Right renal cortex interstitium (tissue), 3 donors: ENCODE measurements at places on chromosomes 11 and 22.

- DNase-seq, result no peak
These were observed 5.2 kb downstream of the ACP2 start for GRCh38 chr11:47243454-47243853.

DNA sequence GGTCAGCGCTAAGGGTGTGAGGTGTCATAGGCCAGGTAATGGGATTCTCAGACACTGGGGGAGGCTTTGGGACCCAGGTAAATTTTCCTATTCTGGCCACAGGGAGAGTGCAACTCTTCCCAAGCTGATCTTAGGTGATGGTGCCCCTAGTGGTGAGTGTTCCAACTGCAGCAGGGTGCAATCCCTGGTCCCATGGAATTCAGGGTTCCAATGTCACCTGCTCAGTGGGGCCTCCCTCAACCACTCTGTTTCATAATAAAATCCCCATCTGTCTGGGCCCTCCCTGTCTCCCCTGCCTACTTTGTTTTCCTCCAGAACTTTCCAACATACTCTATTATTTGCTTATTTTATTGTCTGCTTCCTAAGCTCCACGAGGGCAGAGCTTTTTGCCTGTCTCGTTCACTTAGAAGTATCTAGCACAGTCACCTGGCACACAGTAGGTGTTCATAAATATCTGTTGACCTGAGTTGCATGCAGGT, 2.9 kb upstream of the SGSM1 start:
- DNase-seq, result no peak

DNA sequence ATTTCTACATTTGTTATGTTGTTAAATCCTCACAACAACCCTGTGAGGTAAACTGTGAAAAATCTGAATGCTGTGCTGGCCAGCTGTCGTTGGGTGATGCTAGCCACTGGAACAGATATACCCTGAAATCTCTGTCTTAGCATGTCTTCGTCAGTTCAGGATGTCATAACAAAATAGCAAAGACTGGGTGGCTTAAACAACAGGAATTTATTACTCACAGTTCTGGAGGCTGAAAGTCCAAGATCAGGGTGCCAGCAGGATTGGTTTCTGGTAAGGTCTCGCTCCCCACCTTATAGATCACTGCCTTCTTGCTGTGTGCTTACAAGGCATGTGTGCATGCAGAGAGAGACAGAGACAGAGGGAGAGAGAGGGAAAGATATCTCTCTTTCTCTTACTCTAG, 211.7 kb downstream of the C11orf91 start:
- DNase-seq, result no peak

DNA sequence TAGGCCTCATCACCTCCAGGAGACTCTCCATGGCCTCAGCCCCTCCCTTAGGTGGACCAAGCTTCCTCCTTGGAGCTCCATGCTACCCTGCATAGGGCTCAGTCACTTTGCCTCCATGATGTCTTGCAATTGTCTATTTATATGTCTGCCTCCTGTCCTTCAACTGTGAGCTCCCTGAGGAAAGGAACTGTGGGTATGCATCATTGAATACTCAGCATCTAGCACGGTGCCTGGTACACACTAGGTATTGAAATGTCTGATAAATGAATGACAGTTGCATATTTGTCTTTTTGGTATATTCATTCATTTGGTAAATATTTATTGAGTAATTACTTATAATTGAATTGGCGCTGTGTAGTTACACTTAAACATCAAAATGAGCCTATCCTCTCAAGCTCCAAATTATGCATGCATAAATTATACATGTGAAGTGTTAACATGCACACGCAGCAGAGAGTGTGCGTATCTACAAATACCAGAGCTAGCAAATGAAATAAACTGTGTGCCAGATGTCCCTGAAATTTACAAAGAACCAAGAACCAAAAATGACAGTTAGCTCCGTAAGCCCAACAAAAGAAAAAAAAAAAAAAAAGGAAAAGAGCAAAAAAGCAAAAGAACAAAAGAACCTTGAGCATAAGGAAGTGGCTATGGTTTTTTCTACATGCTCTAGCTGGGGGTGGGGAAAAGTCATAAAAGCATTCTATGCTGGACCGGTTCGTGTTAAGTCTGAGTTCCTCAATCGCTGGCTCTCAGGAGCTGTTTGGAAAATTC, 25.2 kb downstream of the GRAP2 start:
- no peak for DNase-seq

DNA sequence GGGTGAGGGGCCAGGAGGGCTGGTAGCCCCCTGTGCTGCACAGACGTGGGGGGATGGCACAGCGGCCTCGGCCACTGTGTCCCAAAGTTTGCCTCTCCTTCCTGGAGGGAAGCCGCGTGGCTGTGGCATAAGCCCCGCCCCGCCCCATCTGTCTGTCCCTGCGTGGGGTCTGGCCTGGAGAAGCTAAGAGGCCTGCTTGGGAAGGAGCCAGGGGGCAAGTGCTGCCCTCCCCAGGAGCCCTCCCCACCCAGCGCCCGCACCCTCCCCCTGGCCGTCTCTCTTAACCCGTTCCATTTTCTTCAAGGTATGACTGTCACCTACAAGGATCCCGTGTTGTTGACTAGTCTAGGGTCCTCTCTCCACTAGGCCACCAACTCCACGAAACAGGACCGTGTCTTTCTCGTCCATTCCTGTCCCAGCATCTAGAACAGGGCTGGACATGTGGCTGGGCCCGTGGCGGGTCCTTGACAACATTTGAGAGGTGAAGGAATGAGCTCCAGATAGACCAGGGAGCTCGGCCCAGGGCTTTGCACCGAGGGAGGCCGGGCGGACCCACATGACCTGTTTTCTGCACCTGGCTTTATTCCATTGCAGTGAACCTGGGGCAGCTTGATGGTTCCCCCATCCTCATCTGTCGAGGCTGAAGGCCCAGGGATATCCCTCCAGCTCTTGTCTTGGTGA, 428.0 kb downstream of the TBC1D22A start:
- no peak for DNase-seq

DNA sequence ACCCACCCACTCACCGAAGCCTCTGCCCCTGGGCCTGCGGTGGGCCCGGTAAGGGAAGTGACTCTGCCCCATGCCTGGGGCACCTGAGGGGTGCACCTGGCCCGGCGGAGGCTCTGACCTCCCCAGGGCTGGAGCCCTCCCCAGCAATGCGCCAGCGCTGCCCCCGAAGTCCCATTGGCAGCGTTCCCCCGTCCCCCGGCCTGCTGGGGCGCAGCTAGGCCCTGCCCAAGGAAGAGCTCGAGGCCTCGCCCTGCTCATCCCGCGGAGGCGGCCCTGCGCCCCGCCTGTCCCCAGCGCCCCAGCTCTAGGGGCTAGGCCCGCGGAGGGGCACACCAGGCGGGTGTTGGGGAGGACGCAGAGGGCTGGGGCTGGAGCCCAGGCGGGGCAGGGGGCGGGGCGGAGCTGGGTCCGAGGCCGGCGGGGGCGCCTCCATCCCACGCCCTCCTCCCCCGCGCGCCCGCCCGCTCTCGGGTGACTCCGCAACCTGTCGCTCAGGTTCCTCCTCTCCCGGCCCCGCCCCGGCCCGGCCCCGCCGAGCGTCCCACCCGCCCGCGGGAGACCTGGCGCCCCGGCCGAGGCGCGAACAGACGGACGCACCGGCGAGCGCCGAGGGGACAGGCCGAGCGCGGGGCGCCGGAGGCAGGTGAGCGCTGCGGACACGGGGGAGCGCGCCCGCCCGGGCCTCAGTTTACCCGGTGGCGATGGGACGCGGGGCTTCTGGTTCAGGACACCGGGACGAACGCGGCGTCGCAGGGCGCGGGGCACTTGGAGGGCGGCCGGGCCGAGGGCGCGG, at the start of gene EPS8L2:
TSS of gene EPS8L2 (plus strand) at position 586 of the 793 bp plus-strand sequence. CDS start 3,177 bp downstream, outside the sequence.
- DNase-seq, result no peak

DNA sequence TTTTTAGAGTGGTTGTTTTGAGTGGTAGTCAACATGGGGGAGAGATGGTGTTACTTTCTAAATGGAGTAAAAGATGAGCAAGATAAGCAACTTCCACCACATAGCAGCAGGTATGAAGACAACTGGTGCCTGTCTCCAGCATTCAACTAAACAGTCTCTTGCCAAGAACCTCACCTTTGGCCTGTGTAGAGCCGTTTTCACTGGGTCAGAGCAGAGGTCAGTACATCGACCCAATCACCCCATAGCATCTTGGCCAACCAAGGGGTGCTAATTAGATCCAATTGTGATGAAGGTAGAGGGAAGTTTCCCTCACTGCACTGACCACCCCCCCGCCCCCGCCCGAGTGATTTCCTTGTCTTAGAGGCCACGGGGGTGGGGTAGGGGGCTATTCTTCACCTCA, 188.2 kb downstream of the BLID start:
- DNase-seq, result no peak

GRCh38 chr11:120306519-120307242, 18.4 kb upstream of the TLCD5 start:
- DNase-seq, result no peak

DNA sequence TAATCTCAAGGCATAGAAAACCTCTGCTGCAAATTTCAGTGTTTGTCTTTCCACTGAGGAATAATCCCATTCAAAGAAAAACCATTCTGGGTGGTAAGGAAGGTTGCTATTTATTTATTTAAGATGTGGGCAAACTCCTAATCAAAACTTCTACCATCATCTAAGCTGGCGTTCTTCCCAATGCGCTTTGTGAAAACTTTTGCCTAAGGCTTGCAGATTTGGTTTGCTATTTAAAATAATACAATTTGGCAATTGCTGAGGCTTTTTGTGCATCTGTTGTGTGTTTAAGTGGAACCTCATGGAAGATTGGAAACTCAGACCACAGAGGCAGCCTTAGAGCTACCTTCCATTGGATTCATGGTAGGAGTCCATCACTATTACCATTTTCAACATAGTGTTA, 309.0 kb downstream of the BLID start:
- DNase-seq, result no peak

GRCh38 chr11:28269586-28269985, 161.4 kb downstream of the METTL15 start:
- DNase-seq, result no peak

DNA sequence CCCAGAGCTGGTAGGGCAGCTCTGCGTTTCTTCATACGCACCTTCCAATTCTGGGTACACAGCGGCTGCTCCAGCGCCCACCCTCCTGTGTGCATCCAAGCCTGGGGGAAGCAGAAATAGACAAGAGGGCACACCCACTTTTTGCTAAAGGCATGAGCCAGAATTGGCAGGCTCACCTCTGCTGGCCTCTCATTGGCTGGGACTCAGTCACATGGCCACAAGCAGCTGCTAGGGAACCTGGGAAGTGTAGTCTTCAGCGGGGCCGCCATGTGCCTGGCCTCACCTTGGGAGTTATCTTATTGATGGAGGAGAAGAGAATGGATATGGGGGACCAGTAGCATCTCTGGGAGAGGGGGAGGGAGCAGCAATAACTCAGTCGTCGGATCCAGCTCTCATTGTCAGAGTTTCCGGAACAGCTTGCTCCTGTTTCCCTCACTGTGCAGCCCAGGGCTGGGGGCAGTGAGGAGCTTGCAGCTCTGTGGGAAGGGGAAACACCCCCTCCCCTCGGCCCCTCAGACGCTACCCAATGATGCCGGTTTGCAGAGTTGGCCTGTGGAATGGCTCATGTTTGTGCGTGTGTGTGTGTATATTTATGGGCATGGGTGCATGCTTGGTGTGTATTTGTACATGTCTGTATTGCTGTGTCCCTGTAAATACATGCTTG, 11.8 kb upstream of the MIEF1 start:
- no peak for DNase-seq

DNA sequence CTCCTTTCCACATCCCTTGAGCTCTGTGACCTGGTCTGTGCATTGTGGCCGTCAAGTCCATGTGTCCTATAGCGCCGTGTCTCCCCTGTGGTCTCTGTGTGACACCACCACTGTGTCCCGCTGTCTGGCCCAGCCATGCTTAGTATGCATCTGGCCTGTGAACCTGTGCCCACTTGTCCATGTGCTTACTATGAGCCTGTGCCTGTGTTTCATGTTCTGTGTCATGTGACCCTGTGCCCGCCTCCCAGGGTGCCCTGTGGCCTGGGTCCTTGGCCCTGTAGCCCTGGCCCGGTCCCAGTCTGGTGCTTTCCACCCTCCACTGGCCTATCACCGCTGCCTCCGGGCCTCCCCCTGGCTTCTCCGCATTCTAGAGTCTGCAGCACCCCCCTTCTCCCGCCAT, 80.6 kb downstream of the CCDC83 start:
- no peak for DNase-seq
